NCI-H2107 (cell line): ENCODE measurements at places on chromosomes 6 and 20.

DNA sequence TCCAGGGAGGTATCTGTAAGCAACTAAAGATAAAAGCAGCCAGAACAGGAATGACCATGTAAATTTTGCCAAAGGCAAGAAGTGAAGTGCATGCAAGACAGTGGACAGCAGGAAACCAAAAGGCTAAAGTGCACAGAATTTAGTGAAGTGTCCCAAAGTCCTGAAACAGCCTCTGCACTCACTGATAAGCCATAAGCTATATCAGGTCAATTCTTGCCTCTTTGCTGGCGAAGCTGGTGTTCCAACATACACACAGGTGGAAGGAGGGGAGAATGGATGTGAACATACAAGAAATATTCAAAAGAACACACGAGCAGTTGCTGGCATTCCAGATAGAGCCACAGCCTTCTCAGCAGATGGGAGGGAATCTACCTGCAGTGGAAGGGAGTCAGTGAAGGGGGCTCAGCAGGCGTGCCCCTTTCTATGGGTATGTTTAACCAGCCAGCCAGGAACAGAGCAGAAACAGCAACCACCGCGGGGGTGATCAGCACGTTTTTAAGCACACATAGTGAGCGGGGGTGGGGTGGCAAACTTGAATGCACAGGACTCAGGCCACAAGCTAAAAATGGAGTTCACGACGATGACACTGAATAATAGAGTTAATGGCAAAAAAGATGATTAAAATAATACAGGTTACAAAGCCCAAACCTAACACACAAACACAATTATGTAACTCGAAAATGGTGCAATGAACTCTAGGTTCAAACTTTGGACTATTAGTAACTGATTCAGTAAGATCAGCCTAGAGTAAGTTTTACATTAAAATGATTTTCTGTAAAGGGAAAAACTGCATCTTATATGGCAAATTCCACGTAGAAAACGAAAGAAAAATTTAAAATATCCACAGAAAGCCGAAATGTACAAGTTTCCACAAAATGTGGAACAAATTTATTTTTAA is 1.2 kb downstream of the ECI2 start:
- DNase-seq, result no peak

- DNase-seq, result no peak
Measured at GRCh38 chr6:39642270-39642669, 82.9 kb downstream of the KIF6 start.

GRCh38 chr6:93407186-93407585 is 12.2 kb downstream of the EPHA7 start:
- DNase-seq, result peak; percentile 59

- DNase-seq, result no peak
Measured at GRCh38 chr6:134826889-134827737, 122.8 kb downstream of the ALDH8A1 start.

DNA sequence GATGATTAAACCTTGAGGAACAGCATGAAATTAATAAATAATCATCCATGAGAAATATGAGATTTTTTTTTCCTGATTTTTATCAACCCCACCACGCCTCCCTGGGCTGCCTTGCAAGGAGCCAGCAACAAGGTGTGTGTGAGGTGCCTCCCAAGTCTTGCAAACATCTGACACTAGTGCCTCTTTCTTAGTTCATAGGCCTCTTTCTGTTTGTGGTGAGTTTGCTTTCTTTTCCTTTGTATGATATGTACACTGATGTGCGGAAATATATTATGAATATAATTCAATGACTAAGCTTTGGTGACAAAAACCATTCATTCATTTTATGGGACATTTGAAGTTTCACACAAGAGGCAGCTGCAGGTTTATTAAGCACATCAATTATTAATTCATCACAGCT is 63.2 kb upstream of the SYNDIG1 start:
- no peak for DNase-seq

DNA sequence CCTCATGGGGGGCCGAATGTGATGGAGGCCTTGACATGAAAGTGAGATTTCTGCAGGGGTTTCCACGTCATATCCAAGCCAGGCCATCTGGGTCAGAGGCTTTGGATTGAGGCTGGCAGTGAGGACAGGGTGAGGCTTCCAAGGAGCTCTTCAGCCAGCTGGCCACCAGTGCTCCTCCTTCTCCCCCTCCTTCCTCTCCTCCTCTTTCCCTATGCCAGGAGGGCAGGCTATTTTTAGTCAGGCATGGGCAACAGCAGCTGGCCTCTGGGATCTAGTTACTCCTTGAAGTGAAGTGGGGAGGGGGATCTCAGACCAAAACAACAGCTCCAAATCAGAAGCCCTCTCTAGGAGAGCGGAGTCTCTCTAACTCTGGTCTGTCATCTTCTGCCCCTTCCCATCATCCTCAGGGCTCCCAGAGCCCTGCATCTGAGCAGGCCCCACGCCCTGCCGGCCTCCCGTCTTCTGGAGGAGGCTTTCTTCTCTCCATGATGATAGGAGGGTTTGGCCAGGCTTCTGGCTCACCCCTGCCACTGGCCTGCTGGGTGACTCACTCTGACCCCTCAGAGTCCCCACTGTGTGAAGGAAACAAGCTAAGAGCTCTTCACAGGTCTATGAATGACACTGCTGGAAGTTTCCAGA is 612 bp downstream of the TNNC2 start:
- no peak for DNase-seq

GRCh38 chr20:63230800-63231268 is 4.9 kb upstream of the BIRC7 start:
- DNase-seq, result no peak

DNA sequence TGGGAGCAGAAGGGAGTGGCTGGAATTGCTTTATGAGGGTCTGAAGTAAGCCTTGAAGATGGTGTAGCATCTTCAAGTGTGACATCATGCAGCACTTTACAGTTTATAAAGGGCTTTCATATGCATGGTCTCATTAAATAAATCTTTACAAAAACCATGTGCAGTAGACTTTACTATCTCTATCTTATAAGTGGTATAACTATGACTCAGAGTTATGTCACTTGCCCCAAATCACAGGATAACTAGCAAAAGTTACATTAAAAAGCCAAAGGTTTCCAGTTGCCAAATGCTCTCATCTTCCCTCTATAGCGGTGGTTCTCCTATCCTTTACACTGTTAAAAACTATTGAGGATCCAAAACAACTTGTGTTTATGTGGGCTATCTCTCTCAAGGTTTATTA is 687.7 kb upstream of the MARCKS start:
- no peak for DNase-seq

DNA sequence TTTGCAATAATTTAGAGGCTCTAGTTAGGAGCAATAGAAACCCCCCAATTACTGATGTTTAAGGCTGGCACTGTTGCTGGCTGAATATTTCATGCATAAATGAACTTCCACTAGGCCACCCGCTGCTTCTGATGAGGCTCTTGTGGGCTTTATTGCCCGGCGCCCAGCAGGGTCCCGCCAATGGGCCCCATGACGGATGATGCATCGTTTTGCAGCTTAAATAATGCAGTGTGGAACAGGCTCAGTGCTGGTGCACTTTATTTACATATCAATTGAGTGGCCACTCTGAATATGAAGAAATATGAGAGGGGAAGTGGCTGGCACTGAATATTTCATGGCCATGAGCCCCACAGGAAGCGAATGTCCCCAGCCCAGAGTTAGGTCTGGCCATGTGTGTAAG is 155.3 kb upstream of the MAFB start:
- DNase-seq, result no peak

DNA sequence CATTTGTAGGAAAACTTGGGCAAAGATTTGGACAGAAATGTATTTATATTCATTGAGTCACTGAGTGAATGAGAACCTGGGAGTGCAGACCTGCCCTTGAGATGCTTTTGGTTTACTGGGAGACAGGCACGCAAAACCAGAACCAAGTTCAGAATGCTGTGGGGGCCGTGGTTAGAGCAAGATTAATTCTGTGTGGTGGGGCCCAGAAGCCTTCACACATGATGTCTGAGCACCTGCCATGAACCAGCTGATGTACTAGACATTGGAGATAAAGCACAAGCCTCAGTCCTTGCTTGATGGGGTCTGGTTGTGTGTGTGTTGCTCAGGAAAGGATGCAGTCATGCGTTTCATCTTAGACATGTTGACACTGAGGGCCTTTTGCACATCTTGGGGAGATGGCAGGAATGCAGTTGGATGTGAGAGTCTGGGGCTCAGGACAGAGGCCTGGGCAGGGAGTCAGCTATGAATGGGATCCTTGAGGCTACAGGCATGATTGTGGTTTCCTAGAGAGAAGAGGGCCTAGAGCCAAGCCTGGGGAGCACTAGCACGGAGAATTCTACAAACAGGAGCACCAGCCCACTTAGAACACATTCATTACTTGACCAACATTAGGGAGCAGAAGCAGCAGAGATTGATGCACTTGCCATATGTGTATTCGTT is 114.3 kb upstream of the TMEM181 start:
- DNase-seq, result no peak

- DNase-seq, result no peak
Measured at GRCh38 chr20:37896932-37897548, 5.9 kb upstream of the VSTM2L start.

DNA sequence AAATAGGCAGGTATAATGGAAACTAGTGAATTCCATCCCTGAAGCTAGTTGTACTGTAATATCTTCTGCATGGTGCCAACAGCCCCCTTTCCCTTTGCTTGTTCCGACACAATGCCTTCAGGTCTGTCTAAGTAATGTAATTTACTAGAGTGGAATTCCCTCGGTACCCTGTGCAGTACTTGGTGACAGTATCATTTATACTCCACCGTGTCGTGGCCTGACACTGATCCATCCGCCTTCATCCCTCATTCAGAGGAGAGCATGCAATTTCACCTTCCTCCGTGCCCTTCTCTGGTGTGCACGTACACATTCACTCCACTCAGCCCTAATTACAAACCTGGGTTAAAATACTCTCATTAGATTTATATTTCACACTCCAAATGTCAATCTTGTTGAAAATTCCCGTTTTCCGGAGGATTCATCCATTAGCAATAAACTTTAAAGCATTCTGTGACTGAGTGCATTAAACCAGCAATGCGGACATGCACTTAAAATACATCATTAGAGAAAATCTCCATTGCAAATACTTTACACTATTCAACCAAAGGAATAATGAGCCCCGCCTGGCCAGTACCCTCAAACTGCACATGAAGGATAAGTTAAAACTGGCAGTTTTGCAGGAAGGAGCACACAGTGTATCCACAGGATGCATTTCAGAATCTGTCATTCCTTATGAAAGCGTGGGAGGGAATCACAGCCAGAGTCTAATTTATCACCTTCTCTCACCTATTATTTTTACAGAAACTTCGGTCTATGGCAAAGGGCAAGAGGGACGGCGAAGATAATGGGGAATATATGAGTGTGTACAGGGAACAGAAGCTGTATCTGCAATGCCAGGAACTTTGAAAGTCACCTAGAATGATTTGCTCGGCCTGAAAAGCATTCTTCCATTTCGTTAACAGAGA is 182.5 kb downstream of the GJA10 start:
- DNase-seq, result no peak

DNA sequence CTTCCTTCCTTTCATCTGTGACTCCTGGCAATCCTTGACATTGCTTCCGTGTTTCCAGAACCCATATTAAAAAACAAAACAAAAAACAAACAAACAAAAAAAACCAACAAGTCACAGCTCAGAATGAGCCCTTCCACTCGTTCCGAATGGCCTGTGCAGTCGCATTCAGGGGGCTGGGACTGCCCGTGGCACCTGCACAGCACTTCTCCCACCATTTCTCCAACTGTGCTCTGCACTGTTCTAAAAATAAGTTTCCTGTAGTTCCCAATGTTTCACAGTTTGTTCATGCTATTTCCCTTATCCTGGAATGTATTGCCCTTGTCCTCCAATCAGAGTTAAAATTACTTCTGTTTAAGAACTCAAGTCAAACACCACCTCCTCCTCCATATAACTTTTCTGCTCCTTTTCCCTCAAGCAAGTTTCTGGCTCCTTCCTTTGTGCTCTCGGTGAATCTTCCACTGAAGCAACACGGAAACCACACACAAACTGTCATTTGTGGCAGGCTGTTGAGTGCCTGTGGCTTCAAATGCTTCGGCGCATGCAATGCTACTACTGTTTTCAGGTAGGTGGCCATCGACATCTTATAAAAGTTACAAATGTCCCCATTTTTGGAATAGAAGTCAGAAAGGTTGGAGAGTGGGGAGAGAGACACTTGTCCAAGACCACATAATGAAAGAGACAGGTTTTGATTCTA is 57.7 kb downstream of the PDE10A start:
- DNase-seq, result no peak

DNA sequence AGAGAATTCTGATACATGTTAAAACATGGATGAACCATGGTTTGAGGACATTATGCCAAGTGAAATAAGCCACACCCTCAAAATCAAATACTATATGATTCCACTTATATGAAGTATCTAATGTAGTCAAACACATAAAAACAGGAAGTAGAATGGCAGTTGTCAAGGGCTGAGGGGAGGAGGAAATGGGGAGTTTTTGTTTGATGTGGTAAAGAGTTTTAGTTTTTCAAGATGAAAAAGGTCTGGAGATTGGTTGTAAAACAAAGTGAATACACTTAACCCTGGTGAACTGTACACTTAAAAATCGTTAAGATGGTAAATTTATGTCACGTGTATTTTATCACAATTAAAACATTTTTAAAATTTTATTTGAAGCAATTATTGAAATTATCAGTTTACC is 127.4 kb upstream of the GRIK2 start:
- DNase-seq, result no peak

GRCh38 chr20:4548552-4548951 is 173.2 kb upstream of the PRND start:
- DNase-seq, result no peak

- no peak for DNase-seq
Measured at GRCh38 chr6:158832026-158832425, 12.9 kb upstream of the EZR start.

- no peak for DNase-seq
Measured at GRCh38 chr20:53656293-53657202, 62.9 kb upstream of the ZNF217 start.
